ENCODE measurements at places on chromosomes 2 and 18. TPM values are rescaled to one million over a fixed set of nuclear protein-coding genes. Genes with fewer than 3 reads are reported as not detected.

- DNase-seq = no peak
Measured at GRCh38 chr2:196073521-196073920, 4.9 kb upstream of the DNAH7 start.

DNA sequence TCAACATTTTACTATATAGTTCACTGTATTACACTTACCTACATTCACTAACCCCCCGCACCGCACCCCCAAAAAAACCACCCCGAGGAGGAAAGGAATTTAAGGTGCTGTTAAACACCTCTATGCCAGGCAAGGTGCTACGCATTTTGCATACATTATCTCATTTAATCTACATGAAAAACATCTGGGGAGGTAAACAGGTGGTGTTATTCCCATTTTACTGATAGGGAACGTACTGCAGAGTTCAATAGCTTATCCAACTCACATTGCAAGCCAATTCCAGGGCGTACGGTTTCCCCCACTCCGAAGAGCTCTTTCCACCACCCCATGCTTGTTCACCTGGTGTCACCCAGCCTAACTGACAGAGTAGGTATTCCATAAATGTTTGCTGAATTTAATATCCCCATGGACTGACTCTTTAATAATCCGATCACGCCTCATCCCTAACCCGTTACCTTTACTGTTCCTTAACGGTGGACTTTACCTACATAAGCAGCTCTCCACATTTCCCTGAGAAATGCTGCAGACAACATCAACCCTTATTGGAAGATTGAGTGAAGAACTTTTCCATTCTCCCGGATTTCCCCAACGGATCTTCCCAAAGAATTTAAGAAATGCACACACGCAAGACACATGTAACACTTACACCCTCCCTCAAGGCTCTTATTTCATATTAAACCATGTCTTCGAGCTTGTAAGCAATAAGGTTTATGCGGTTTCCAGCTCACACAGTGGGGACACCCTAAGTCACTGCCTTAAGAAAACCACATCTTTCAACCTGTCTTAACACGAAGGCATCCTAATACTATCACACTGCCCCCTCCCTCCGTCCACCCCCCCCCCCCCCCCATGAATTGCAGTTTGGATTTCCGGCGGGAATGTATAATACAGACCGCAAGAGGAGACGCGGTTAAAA, 1.2 kb downstream of the RAPH1 start:
- DNase-seq = peak; percentile 54

DNA sequence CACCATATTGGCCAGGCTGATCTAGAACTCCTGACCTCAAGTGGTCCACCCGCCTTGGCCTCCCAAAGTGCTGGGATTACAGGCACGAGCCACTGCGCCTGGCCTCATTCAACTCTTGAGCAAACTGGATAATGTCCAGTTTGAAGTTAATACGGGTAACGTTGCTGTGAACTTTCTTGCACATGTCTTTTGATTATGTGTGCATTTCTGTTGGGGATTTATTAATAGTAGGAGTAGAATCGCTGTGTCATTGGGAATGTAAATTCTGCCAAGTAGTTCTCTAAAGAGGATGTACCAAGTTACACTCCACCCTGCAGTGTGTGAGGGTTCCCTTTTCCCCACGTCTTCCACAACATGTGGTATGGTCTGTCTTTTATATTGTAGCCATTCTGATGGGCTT, 6.2 kb downstream of the IMPA2 start:
- no peak for DNase-seq

DNA sequence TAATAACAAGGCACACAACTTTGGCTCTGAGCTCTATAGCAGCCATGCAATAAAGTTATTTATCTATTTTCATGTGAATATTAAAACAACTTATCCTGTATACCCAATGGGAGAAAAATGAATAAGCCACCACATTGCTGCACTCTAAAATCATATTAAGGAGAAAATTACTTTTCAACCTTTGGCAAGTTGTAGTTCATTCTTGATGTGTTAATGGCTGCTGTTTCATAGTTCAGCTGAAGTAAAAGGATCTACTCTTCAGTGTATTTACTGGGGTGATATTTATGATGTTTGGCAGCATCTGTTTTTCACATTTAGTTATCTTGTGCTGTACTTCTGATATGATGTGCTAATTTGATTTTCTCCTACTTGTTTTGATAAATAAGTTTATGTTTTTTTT, 71.8 kb downstream of the TMEFF2 start:
- DNase-seq = no peak

DNA sequence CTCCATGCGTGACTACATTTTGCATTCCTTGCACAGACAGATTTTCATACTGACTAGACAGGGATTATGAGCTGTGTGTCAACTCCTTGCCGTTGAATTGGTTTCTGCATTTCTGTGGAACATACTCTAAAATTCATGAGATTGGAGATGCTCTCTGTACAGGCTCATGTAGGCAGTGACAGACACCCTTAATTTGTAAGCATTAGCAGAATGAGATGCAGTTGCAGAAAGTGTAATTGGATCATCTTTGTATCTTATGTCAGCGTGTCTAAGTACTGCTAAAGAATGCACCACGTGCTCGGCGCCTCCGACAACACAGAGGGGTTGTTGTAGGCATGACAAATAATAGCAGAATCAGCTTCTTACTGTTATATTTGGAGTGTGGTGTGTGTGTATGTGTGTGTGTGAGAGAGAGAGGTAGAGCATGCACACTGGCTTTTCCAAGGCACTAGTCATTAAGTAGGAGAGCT, 212.4 kb downstream of the CMPK2 start:
- no peak for DNase-seq

DNA sequence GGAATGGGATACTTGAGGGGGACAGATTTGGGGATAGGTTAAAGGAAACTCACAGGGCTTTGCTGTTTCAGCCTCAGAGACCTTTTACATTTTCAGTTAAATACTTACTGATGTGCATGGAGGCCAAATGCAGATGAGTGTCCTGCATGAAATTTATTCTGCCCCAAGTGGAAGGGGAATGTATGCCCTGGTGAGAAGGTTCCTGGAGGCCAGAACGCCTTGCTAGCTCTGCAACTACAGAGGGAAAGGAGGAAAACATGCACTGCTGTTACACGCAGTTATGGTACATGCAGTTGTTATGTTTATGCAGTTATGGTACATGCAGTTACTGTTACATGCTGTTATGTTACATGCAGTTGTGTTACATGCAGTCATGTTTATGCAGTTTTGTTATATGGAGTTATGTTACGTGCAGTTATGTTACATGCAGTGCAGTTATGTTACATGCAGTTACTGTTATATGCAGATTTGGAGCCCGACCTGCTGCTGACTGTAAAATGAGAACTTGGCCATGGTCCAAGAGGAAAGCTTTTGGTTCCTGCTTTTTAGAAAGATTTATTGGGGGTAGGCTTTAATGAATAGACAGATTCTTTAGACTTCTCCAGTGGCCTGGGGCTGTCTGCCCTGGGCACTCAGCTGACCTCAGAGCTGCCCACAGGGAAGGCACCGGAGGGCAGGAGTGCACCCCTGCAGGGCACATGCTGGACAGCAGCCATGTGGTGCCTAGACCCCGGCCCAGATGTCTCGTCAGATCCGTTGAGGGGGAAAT, 84.1 kb downstream of the LDLRAD4 start:
- no peak for DNase-seq

DNA sequence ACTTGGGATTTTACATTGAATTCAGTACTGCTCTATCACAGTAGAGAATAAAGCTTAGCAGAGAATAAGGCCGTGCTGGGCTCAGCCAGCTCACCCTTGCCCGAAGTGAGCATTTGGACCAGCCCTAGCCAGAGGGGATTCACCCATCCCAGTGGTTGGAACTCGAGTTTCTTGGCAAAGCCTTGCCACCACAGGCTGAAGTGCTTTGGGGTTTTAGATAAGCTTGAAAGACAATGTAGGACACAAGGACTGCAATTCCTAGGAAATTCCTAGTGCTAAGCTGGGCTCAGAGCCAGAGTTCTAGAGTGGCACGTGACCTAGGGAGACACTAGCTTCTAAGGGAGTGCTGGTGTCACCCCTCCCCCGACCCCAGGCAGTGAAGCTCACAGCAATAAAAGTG, 28.0 kb downstream of the SERPINB11 start:
- DNase-seq = no peak

DNA sequence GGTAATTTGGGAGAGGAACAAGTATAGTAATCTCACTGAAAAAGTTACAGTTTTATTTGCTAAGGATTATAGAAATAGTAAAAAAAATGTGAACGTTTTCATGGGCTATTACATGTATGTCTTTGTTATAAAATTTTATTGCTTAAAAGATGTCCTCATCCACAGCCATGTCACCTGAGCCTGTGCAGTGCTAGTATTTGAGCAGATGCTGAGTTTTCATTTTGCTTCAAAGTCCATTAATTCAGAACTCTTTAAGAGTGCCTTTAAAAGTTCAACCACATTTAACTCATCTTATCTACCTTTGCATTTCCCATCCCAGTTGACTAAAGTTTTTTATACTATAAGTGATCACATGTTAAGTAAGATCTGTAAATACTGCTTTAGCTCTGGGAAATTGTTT, 52.6 kb downstream of the DPP10 start:
- no peak for DNase-seq

DNA sequence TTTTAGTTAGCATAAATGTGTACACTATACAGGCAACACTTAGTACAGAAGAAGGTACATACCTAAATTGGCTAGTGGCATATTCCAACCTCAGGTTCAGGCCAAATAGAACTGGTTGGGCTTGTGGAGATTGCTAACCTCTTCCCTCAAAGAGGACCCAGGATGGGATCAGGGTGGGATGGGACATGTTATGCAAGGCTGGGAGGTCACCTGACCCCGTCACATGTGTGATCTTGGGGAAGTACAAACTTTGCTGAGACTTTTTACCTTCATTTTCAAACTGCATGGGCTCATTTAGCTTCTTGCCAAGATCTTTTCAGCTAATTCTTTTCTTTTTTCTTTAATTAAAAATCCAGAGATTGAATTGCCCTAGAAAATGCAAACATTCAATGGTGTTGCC, 36.9 kb downstream of the TMEM17 start:
- no peak for DNase-seq

DNA sequence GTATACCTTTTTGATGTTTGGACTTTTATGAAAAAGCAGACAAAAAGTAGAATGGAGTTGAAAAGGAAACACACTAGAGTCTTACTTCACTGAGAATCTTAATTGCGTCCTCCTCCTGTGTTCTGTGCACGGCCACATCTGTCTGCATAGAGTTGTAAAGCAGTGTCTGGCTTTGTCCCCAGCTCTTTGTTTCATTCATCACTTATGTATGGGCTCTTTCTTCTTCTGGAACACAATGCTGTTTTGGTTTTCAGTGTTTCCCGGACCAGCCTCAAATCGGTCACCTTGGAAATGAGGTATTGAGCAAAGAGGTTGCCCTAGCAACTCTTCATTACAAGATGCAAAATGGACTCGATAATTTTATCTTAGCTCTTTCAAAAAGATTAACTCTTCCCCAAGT, 104.3 kb upstream of the CNGA3 start:
- no peak for DNase-seq

DNA sequence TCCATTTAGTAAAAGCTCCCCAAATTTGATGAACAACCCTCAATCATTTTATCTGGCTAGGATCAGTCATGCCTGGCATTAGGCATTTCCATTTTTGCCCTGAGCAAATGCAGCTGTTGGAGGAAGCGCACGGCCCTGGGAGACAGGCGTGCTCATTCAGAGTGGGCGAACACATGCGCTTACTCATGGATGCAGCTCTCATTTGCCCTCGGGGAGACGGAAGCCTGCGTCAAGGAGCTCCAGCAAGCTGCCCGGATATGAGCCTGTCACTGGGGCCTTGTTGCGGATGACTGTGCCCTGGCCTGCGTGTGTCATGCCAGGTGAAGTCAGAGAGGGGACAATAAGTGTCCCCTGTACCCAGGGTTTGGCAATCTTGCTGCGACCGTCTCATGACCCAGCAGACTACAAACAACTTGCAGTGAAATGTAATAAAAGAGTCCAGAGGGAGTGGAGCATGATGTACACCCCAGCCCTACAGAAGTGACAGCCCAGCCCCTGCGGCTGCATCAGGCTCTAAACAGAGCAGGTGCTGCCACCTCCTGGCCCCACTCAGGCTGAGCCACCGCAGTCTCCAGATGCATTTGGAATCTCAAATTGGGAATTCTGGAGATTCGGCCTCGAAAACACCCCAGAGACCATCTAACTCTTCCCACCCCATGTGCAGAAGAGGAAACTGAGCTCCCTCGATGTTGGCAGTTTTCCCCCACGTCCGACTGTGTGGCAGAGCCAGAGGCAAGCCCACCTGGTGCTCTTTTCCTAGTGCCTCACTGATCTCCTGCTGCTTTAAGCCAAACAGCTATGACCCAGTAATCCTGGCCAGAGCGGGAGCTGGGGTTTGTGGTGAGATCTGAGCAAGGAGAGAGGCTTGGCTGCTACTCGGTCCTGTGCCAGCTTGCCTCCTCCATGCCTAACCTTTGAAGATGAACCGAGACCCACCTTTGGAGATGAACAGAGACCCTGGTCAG, 105.0 kb upstream of the ALK start:
- peak; percentile 44 for DNase-seq

- peak; percentile 68 for DNase-seq
Measured at GRCh38 chr18:54416436-54416835, 58.7 kb downstream of the C18orf54 start.

DNA sequence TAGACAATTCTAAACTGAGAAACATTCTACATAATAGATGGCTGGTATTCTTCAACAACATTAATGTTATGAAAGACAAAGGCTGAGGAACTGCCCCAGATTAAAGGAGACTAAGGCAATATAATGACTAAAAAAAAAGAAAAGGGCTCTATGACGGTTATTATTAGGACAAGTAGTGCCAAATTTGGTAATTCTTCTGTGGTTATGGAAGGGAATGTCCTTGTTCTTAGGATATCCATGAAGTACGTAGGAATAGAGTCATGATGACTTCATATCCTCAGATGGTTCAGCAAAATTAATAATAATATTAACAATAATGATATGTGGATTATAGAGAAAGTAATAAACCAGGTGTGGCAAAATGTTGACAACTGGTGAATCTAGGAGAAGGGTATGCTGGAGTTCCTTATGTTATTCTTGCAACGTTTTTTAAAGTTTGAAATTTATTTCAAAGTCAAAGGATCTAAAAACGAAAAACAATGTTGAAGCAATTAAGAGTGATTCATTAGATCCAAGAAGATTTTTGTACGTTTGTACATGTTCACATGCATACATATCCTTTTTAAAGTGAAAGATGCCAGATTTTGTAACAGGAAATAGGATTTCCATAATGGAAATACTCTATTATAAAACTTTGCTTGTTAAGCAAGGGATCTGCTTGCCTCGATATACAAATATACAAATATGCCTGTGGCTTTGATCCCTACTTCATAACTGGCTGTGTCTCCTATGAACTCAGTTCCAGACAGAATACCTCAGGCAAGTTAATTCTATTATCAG, 27.7 kb upstream of the STRN start:
- no peak for DNase-seq

The AQP12A gene
- not detected for polyA plus RNA-seq

The DAPL1 gene
- not detected for polyA plus RNA-seq

The UGT1A4 gene
- not detected for polyA plus RNA-seq

The HADHA gene
- polyA plus RNA-seq = 111 TPM

The OSBPL1A gene
- 20.1 TPM for polyA plus RNA-seq
